NCI-H2081 treated with DMSO at 0.1 percent for 48 hours (cell line): ENCODE measurements at places on chromosomes 11 and 22.

DNA sequence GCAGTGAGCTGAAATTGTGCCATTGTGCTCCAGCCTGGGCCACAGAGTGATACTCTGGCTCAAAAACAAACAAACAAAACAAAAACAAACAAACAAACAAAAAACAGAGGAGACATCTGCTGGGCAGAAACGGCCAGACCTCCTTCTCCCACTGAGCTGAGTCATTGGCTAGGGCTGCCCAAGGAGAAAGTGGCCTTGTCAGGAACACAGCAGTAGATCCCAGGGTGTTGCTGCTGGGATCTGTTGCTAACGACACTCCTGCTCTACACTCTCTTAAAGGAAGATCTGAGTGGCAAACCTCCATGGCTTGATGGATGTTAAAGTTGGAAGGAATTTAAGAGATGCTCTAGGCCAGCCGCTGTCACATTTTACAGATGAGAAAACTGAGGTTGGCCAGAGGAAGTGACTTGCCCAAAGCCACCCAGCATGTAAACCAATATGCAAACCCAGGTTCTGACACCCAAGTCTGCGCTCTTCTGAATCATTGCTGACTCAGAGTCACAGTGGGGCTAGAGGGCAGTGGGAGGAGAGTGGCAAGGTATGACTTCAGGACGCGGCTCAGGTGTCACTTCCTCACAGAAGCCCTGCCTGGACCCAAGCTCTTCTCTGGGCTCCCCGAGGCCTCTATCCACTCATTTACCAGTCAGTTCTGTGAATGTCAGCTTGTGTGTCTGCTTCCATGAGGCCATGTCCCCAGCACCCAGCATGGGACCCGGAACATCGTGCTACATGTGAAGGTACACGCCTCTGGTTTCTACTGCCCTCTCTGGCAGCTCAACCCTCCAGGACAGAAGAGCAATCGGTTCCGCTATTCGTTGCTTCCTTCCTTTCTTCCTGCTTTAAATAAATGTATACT, 11.3 kb upstream of the GDPD5 start:
- no peak for DNase-seq

GRCh38 chr11:5369789-5370188, 13.8 kb upstream of the OR51M1 start:
- no peak for DNase-seq

DNA sequence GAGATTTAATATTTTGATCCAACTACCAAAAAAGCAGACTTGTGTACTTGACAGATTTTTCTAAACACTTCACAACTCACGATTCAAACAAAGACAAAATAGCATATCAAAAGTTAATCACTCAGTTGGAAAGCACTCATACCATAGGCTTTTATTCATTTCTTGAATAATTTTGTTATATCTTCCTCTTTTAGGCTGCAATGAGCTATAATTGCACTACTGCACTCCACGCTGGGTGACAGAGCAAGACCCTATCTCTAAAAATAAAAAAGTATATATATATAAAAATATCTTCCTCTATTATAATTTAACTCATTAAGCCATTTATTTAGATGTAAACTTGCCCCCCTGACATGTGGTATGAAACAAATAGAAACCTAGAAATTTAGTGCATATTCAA, 19.9 kb downstream of the SC5D start:
- no peak for DNase-seq

DNA sequence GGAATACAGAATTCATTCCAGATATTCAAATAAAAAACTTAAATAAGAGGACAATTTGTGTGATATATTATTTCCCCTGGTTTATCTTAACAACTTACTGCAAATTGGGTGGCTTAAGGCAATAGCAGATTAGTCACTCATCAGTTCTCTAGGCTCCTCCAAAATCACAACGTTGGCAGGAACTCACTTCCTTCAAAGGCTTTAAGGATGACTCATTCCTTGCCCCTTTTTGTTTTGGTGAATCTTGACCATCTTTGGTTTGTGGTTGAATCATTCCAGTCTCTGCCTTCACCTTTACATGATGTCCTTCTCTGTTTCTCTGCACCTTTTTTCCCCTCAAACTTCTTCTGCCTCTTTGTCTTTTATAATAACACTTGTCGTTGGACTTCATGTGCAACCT, 3.4 kb downstream of the OR10AG1 start:
- no peak for DNase-seq
